ENCODE measurements at places on chromosomes 1 and 21.

- no peak for DNase-seq
These were observed 135.6 kb upstream of the SYT6 start for GRCh38 chr1:114289306-114289705.

GRCh38 chr1:201530741-201531531 is 8.0 kb upstream of the NAV1 start:
- DNase-seq: no peak

GRCh38 chr21:37686991-37687810 is 229.1 kb downstream of the KCNJ6 start:
- no peak for DNase-seq

- no peak for DNase-seq
These were observed 48.9 kb downstream of the LPAR3 start for GRCh38 chr1:84844094-84844493.

All from cerebellum (tissue), 4 donors.